ENCODE measurements at places on chromosomes 7 and 10.

GRCh38 chr10:43903451-43903850 is 254.8 kb upstream of the ZNF32 start:
- DNase-seq = no peak

GRCh38 chr7:43211286-43211685 is 98.8 kb downstream of the HECW1 start:
- DNase-seq = no peak

- DNase-seq = peak; percentile 79
Observed at GRCh38 chr10:79400146-79401004, 45.0 kb downstream of the ZCCHC24 start.

GRCh38 chr7:42673951-42674350 is 237.9 kb downstream of the C7orf25 start:
- DNase-seq = no peak

Measured in activated T-cell treated with anti-CD3 and anti-CD28 coated beads, Interleukin-2, amount 50 U/mL, for 48 hours (primary cell).